ENCODE measurements at places on chromosomes 6 and 20.

DNA sequence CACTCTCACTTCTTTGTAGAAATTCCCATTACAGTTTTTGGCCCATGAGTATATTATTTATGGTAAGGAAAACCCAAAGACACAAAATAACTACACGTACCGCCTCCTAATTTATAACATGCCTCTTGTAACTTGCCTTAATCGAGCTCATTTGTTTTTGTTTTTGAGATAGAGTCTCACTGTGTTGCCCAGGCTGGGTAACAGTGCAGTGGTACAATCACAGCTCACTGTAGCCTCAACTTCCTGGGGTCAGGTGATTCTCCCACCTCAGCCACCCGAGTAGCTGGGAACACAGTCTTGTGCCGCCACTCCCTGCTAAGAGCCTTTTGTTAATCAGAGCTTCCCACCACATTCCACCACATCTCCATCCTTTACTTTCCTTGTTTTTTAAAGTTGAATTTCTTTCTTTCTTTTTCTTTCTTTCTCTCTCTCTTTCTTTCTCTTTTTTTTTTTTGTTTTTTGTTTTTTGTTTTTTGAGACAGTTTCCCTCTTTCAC is 15.5 kb downstream of the ASIP start:
- DNase-seq = no peak

- DNase-seq = no peak
Measured at GRCh38 chr20:59004763-59005522, 2.1 kb downstream of the CTSZ start.

DNA sequence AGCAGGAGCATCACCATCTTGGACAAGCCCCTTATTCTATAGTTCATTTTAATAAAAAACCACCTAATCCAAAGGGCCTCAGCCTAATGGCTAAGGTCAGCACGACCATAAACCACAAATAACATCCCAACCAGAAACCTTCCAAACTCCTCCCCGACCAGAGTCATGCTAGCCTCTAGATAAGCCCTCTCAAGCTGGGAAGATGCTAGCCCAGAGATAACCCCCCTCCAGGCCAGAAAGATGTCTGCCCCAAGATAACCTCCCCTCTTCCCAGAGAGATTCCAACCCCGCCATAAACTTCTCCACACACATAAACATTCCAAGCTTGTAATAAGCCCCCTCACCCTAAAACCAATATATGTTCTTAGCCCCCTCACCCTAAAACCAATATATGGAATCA is 38.5 kb upstream of the OR14J1 start:
- no peak for DNase-seq

DNA sequence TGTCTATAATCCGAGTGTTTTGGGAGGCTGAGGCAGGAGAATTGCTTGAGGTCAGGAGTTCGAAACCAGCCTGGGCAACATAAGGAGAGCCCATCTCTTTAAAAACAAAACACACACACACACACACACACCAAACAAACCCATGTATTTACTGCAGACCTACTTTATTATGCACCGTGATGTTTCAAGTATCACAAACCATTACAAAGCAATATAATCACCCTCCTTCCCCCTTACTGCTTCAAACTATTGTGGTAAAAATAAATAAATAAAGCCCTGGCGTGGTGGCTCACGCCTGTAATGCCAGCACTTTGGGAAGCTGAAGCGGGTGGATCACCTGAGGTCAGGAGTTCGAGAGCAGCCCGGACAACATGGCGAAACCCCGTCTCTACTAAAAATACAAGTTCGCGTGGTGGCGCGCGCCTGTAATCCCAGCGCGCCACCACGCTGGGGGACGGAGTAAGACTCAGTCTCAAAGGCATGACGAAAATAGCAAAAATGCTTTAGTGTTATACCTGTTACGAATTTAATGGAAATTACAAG is 1.5 kb downstream of the TBCC start:
- DNase-seq = no peak
